ENCODE measurements at places on chromosomes 2 and 18.

- no peak for DNase-seq
Measured at GRCh38 chr2:43032213-43033015, 194.0 kb downstream of the ZFP36L2 start.

GRCh38 chr18:68429111-68429510 is 285.8 kb downstream of the TMX3 start:
- DNase-seq = no peak

- no peak for DNase-seq
Measured at GRCh38 chr2:218406949-218407618, 7.4 kb downstream of the CTDSP1 start.

DNA sequence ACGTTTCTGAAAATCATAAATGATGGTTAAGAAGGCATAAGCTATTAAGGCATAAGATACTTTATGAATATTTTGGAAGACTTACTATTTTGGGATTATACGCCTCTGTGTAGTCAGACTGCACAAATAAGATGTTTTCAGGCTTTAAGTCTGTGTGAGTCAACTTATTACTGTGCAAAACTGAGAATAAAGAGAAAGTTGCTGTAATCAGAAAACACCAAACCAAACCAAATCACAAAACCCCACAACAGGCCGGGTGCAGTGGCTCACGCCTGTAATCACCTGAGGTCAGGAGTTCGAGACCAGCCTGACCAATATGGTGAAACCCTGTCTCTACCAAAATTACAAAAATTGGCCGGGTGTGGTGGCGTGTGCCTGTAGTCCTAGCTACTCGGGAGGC is 7.7 kb downstream of the CLK1 start:
- DNase-seq = no peak

DNA sequence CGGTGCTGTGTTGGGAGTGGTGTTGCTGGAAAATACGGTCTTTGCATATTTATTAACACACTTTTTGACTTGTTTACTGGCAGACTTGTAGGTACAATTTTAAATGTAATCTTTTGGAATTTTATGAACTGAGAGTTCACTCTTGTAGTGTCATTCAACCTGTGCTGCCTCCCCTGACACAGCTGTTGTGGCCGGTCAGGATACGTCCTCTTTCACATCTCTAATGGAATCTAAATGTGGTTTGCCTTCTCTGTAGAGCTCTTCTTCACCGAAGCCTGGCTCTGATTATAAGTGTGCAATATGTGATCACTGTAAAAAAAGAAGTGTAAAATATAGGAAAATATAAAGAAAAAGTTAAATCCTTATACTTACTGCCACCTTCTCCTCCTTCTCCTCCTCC is 94.7 kb downstream of the MAP4K4 start:
- no peak for DNase-seq

DNA sequence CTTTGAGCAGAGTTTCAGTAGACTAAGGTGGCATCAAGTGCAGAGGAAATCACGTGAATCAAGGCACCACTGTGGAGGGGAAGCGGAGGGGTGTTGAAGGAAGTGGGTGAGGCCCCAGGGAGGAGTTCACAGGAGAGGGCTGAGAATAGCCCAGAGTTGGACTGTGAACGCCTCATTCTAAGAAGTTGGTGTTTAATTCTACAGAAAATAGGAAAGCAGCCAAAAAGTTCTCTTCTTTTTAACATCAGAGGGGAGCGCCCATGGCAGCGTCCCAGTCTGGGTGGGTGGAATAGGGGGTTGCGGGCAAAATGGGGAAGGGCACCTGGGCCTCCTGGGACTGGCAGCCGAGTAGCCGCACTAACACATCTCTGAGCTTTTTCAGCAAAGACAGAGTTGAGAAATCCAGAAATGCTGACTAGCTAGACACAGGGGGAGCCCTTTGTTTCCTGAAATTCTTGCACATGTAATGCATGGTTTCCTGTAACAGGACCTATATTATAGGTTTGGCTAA is 97.0 kb downstream of the NEB start:
- DNase-seq = peak; percentile 19

- DNase-seq = no peak
Measured at GRCh38 chr2:72000110-72000509, 147.6 kb downstream of the CYP26B1 start.

DNA sequence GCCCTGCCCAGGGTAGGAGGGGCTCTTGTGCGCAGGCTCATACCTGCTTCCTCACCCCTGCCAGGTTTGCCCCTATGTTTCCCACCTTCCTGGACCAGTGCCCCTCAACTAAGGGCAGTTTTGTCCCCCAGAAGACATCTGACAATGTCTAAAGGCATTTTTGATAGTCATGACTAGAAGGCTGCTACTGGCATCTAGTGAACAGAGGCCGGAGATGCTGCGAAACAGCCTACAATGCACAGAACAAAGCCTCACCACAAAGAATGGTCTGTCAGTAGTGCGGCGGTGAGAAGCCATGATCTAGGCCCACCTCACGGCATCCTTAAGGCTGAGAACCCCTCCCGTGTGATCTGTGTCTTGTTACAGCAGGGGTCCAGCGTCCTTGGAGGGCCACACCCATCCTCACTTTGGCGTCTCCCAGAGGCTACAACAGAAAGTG is 96.0 kb downstream of the TMEM17 start:
- no peak for DNase-seq

DNA sequence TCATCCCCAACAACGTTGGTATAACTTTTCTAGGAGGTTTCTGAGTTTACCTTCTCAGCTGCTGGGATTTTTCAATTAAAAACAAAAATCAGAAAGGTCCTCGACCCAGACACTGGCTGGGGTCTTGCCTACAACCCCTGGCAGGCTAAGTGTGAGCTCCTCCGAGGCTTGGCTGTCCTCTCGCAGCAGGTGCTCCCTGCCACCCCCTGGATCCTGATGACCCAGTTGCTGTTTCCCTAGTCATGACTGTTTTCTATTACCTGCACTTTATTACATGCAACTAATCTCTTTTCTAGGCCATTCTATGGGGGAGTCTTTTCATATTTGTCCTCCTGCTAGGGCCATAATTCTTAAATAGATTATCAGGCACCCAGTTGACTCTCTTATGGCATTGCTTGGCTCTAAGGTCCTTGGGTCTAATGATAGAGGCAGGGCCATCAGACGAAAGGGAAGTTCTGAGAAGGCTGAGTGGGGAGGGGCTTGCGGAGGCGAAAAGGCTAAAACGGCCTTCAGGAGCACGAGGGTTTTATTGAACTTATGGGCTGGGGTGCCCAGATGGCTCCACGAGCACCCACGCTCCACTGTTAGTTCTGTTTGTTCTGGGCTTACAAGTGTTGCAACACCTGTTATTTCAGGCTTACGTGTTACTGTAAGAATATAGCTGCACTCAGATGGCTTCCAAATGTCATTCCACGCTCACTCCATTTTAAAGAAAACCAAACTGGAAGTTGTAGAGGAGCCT is 166.0 kb downstream of the NCK2 start:
- no peak for DNase-seq

GRCh38 chr2:162113776-162114168 is 38.3 kb downstream of the GCG start:
- no peak for DNase-seq

DNA sequence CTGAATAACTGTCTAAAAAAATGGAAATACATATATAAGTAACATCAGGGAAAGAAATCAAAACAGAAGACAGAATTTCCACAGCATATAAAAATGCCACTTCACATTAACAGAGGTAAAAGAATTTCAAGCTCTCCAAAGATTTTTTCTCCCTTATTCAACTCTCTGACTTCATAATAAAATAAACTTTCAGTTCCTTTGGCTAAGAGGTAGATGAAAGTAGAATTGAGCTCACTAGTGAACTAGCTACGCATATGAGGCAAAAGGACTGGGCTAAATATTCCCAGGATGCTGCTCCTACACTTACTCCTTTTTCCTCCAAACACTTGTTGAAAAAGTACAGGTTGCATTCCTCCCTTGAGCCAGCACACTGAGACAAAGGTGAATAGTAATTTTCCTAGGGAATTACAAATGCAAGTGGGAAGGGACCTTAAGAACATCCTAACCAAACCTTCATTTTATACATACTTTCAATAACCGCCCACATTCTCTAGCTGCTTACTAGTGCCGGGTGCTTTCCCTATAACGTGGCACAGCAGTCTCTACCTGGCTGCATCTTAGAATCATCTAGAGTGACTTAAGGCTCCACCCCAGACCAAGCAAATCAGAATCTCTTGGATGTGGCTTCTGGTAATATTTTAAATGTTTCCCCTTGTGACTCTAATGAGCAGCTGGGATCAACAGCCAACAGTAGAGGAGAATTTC is 136.6 kb downstream of the MTCL1 start:
- DNase-seq = no peak

GRCh38 chr2:68375582-68375981 is 10.5 kb downstream of the PLEK start:
- DNase-seq = no peak

GRCh38 chr2:121118951-121119350 is 166.1 kb downstream of the TFCP2L1 start:
- no peak for DNase-seq

DNA sequence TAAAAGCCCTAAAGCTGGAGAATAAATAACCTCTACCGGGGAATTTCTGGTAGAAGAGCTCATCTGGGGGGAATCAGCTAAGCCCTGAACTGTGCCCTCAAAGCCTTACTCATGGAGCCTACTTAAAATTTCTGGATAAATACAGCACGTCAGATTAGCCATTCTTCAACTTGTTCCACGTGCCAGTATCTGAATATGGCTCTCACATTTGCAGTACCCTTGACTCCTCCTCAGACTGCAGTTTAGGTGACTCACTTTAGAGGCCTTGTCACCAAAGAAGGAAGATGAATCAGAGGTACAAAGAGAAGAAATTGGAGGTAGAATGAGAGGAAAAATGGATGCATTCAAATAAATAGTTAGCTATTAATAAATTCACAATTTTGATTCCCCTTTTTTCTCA is 34.6 kb upstream of the POTEC start:
- no peak for DNase-seq

GRCh38 chr2:172103471-172104272 is 972 bp upstream of the DLX2 start:
- DNase-seq = peak; percentile 61

DNA sequence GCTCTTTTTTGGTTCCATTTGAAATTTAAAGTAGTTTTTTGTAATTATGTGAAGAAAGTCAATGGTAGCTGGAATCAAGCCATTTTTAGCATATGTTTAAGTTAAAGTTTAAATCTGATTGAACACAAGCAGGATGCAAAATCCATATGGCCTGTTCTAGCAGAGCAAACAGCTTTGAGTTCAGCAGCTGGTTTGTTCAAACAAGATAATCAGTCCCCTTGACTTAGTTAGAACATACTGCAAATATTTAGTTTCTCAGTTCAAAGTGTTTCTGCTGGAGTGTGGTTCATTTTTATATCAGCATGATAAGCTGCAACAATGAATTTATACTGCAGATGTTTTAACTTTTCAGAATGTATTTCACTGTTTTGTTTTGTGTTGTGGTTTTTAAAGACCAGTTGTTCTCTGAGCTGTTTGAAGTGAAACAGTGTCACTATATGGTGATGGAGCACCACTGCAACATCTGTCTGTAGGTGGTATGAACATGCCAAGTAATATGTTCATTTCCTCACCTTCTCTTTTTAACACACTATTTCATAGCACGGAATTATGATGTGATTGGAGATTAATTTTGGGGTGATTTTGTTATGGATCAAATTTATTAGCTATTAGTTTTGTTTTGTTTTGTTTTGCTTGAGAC is 125.3 kb downstream of the COL4A4 start:
- no peak for DNase-seq

DNA sequence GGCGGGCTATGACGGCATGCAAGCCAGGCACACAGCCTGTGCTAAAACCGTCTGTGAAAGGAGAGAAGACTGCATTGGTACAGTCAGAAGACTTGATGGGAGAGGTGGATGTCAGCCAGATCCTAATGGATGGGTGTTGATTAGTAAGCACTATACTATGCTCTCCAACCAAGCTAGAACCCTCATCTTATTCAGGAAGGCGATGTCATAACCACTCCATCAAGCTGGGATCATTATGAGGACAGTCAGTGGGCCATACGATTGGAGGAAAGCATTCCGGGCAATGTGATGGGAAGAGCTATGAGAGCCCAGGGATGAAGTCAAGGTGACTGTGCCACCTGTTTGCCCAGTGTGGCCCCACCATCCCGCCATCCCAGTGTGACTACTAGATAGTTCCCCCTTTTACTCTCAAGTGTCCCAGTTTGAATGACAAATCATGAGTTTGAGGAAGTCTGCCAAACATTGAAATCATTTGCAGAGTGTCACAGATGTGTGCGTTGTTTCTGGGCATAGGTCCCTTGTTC is 66.4 kb downstream of the MRPS9 start:
- no peak for DNase-seq

DNA sequence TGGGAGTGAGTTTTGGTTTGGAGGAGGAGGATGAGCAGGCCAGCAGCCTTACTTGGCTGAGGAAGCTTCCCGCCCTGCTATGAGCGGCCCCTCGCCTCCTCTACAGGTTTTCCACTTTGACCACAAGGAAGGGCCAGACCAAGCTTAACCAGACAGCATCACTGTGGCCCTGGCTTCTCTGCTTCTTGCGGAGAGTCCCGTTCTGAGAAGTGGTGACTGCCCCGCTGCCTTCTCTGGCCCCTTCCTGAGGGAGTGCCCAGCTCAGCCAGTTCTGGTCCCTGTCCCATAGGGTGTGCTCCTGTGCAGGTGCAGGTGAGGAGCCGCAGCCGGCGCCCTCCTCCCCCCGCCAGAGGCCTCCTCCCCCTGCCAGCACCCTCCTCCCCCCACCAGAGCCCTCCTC is 101.0 kb downstream of the FAM210A start:
- DNase-seq = no peak
